Fibroblast of lung (primary cell): ENCODE measurements at places on chromosomes 1 and 21.

- no peak for DNase-seq
These were observed 296.5 kb upstream of the KAZN start for GRCh38 chr1:14302025-14302424.

DNA sequence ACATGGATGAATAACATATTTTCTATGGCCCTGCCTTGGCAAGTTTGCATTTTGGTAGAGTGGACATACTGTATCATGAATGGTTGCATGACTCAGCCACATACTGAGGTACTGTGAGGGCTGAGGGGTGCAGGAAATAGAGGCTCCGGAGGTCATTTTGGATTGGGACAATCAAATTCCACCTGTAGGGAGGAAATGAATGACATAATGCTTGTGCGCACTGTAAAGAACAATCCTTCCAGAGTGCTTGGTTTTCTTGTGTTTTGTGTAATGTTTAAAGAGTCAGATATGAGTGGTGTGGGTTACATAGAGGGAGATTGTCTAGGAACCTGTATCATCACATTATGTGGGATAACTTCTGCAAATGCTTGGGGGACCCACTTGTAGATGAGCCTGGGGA lies 329.9 kb upstream of the PROX1 start:
- no peak for DNase-seq

DNA sequence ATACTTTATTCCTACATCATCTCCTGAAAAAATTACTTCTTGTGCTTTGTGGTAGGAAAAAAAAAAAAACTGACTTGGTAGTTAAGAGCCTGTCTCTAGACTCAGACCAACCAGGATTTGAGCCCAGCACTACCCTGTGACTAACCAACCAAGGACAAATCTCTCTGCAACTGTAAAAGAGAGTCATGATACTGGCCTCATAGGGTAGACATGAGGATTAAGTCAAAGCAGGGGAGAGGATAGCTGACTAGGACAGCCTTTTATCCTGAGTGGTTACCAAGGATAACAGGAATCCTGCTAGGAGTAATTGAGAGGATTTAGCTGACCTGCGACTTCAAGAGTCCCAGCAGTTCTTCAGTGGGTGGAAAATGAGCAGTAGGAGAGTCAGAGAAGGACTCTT lies 112.8 kb downstream of the C1orf21 start:
- no peak for DNase-seq

DNA sequence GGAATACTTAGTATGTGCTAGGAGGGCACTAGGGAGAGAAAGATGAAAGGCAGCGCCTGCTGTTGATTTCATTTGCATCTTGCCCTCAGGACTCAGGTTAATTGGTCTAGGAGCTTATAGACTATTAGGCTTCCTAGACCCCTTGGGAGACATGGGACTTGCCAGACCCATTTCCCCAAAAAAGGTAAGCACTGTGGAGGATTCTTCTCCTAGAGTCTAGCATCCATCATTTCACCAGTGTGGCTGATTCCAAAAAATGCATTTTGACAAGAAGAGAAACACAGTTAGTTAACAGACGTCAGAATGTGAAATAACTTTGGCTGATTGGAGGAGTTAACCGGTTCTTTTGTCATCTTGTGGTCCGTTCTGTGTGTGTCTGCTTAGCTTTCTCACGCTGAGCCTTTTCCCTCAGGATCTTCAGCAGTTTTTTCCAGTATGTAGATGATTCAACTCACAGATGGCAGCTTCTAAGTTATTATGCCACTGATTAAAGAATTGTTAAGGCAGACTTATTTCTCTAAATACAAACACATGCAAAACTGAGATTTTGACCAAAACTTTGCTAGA lies 108.8 kb downstream of the KIF26B start:
- DNase-seq: no peak

DNA sequence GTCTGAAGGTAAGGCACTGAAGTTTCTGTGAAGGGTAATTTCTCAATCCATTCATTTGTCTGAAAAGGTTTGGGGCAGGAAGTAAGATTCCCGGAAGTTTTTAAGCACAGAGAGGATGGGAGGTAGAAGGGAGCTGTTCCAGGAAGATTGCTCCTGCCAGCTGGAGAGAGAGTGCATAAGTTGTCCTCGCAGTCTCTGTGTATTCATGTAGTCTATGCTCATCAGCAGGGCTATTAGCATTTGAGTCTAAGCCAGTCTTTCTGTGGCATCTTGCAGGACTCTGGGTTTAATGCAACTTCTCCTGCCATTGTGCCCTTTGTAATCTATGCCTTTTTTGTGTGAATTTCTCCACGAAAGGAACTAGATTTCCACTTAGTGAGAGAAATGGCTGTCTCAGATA lies 140.8 kb upstream of the FGGY start:
- DNase-seq: peak; percentile 43

GRCh38 chr1:30101487-30102227 lies 621.7 kb downstream of the MATN1 start:
- no peak for DNase-seq

DNA sequence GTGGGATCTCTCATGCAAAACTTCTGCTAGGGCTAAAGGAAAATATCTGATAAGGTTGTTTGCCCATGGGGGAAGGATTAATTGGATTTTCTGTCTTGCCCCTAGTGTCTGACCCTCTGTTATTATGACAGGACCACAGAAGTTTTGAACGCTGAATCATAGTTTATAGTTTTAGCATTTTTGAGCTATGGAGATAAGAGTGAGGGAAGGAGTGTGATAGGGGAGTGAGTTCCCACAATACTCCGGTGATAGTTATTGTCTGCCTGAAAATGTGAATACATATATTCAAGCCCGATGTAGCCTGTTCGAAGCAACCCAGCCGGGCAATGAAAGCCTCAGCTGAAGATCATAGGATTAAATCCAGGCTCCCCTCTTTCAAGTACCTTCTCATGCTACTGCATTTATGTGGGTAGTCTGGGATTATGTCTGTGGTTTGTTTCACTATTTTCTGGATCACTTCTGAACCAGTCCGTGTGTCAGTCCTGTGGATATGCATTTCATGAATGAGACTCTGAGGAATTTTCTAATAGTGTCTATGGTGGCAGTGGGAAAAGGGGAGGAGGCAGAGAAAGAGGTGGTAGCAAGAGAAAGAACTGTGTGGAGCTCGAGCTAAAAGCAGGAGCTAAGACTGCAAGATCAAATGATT lies 258.7 kb downstream of the DISC1 start:
- DNase-seq: peak; percentile 42
